Activated T-cell treated with anti-CD3 and anti-CD28 coated beads, Interleukin-2, amount 50 U/mL, for 72 hours (primary cell): ENCODE measurements at places on chromosomes 2 and 18. TPM values are rescaled to one million over a fixed set of nuclear protein-coding genes. Genes with fewer than 3 reads are reported as not detected.

DNA sequence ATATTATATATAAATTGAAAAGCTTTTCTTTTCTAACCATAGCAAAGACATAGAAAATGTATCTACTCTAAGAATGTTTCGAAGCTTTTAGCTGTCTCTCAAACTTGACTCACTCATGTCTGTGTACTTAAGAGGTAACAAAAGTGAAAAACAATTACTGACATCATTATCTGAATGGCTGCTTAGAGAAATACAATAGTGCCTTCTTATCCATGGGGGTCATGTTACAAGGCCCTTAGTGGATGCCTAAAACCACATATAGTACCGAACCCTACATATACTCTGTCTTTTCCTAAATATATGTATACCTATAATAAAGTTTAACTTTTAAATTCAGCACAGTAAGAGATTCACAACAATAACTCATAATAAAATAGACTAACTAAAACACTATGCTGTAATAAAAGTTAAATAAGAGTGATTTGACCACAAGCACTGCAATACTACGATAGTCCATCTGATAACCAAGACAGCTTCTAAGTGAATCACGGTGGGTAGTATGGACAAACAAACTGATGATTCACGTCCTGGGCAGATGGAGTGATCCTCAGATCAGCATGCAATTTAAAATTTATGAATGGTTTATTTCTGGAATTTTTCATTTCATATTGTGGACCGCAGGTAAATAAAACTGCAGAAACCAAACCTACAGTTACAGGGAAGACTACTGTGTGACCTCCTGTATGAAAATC is 246.2 kb downstream of the XIRP2 start:
- DNase-seq, result no peak

GRCh38 chr2:221791844-221792243 is 219.7 kb upstream of the EPHA4 start:
- no peak for DNase-seq

The PXDN gene
- total RNA-seq, result 0.25 TPM

GRCh38 chr18:50240080-50240563 is 26.2 kb downstream of the CFAP53 start:
- peak; percentile 11 for DNase-seq

- no peak for DNase-seq
Observed at GRCh38 chr2:97924194-97924593, 71.6 kb downstream of the TMEM131 start.

DNA sequence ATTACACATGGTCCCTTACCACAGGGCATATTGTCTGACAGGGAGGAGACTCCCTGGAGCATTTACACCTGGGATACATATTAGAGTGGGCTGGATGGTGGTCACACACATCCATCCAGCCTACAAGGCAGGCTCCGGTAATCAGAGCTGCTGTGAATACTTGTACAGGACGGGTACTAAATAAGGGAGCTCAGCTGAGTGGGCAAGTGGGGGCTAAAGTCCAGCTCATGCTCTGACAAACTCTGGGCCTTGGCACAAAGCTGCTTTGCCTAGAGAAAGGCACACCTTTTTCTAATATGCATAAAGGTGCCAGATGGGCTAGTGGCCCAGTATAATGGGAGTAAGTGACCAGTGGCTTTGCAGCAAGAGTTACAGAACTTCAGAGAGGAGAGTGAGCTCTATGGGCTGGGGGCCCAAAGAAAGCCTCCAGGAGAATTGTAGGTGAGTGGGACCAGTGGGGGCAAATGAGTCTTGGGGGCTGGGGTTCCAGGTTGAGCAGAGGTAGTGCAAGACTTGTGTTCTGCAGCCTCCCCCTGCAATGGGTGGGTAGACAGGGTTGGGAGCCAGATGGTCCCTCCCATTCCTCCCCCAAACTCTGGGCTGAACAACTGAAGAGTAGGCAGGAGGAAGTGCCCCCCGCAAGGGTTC is 1.6 kb downstream of the TMEM198 start:
- no peak for DNase-seq

DNA sequence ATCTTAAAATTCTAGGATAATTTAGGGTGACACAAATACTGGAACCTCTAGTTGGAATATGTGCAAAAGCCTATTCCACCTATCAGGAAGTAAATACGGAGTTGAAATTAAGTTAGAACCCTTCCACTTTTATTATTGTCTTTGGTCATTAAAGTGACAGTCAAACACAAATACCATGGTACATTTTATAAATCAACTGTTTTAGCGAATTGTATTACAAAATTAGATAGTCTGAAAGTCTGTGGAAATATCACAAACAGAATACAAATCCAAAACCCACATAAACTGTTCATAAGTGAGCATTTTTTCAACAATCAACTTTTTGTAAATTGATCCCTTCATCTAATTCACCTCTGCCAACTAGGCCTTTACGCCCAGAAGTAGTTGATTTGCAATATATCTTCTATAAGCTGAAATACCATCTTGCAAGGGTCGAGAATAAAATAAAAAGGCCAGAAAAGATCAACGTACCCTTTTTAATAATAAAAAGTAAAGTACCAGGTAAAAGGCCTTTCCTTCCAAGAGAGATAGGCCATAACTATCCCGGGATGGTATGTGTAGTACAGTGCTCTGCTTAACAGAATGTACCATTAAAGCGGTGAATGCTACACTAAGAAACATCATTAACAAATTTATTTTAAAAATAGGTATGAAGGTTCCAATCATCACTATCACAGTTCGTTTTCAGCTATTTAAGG is 1.3 kb downstream of the USP34 start:
- DNase-seq, result no peak

The CNTNAP5 gene
- not detected for total RNA-seq

DNA sequence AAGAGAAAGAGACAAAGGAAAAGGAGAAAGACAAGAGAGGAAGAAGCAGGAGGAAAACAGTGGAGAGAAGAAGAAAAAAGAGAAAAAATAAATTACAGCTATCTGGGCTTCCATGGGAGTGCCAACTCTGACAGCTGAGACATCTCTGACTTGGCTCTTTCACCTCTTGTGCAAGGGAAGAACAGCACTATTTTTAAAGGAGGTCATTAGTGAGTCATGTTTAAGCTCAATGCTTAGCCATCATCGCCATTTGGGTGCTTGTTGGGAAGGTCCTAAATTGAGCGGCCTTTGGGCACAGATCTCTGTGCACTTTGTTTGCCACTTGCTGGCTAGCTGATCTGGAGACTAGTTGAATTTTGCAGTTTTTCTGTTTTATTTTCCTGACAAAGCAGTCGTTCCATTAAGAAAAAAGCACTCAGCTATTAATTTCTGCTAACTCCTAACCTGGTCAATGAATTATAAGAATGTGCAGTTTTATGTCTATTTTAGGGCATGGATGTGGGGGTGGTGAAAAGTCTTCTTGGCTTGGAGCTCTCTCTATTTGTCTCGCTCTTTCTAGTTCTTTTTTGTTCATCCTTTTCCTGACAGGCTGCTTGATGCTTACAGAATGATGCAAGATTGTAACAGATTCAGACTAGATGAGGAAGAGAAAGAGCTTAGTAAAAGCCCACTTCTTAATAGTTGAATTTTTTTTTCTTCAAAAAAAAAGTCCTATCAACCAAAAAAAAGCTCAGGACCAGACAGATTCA is 231.5 kb downstream of the SLC8A1 start:
- DNase-seq, result no peak

DNA sequence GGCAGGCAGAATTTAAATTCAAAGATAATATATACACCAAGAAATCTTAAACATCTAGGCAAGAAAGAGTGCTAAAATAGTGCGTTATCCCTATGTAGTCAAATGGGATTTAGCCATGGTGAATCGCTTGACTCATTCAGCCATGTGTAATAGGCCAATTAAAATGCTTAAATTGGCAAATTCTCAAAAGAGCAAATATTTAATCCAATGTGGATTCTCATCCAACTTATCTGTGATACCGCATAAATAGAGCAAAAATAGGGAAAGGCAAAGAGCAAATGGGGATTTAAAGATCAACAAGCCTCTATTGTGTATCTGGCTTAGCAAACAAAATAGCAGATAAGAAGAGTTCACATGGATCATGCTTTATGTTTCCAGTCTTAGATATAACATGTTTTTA is 123.2 kb upstream of the RPRM start:
- no peak for DNase-seq

DNA sequence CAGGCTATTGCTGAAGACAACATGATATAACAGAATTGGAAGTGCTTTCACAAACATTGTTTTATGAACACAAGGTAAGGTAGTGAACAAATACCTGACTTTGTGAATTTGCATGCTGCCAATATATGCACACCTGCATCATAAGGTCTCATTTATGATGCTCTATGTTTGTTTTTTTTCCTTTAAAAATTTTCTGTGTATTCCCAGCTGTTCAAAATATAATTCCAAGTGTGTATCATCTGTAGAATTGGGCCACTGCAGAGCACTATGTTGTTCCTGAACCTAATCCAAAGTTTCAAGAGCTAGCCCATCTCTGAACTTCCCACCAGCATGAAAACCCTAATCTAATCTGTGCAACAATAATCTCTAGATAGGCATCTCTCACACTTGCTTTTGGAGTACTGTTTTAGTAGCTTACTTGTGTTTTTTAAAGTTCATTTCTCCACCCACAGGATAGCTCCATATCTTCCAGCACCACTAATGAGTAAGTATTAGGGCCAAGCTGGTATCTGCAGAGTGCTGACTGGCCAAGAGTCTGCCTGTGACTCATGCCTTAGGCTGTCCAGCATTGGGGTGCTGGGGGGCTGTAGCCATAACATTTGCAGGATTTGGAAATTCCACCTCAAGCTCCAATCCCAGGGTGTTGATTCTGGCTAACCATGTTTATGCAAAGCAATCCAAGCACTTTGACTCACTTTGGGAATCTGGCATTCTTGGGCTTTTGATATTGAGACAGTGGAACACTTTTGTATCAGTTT is 208.2 kb upstream of the REV1 start:
- DNase-seq, result no peak

The CD8B2 gene
- total RNA-seq, result 1.1 TPM

The ABCA12 gene
- total RNA-seq, result 0.02 TPM

DNA sequence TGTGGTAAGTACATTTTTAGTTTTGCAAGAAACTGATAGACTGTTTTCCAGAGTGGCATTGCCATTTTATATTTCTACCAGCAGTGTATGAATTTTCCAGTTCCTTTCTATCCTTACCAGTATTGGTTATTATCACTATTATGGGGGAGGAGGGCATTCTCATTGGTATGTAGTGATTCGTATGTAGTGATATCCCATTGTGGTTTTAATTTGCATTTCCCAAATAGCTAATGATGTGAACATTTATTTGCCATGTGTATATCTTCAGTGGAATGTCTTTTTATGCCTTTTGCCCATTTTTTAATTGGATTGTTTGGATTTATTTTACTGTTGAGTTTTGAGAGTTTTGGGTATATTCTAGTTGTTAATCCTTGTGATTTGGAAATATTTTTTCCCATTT is 16.9 kb downstream of the EIF5B start:
- no peak for DNase-seq

DNA sequence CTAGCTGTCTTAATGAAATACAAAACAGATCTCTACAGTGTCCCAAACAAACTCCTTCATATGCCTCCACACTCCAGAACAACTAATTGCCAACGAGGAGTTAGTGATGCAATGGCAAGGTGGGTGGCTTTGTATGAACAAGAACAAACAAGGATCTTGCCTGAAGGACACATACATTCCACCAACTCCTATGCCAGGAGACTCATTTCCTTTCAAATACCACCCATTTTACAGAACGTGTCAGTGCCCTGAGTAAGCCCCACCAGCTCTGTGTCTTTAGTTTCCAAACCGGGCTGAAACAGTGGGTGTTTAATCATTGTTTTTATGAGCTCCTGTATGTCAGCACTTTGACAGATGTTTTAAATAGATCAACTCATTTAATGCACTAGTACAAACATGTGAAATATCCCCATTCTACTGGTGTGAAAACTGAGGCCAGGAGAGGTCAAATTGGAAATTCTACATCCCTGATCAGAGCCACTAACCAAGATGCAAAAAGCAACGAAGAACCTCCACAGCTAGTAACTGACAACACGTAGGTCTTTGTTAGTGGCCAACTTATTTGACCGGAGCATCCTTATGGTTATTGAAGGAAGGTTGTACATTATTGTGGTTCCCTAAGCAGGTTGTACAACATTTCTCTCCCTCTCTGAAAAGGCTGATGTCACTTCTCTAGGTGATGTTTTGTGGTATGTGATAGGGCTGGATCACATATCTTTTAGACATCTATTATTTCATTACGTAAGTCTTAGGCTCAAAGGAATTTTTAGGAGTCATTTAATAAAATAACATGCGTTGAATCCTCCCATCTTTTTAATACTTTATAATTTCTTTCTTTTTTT is 534.9 kb upstream of the TNP1 start:
- no peak for DNase-seq

DNA sequence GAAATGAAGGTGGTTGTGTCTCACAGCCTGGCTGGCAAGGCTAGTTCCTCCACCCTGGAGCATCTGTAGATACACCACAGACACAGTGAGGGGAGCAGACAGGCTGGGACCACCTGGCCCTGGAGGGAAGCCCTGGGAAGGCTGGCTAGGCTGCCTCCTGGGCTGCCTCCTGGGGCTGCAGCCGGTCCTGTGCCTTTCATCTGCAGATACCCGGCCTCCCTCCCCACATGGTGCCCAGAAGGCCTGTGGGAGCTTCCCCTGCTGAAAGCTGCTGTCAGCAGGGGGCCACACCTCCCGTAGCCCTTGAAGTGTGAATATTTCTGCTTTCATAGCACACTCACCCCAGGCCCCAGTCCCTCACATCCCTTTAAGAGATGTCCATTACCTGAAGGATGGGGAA is 37.6 kb downstream of the SDC1 start:
- DNase-seq, result no peak

The NEB gene
- total RNA-seq, result 1.1 TPM

DNA sequence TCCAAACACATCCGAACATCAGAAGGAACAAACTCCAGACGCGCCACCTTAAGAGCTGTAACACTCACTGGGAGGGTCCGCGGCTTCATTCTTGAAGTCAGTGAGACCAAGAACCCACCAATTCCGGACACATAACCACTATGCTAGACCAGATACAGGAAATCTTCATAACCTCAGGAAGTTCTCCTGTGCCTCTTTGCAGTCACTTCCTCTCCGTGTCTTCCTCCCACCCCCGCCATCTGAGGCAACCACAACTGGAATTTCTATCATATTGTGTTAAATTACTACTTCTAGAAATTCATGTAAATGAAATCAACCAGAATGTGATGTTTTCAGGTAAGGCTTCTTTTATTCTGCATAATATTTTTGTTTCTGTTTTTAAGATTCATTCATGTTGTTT is 631.0 kb upstream of the NXPH2 start:
- no peak for DNase-seq

The ZNF804A gene
- not detected for total RNA-seq

GRCh38 chr2:157327621-157328500 is 2.2 kb upstream of the ERMN start:
- peak; percentile 90 for DNase-seq

GRCh38 chr18:74114116-74114515 is 33.5 kb downstream of the FBXO15 start:
- no peak for DNase-seq

The EGR4 gene
- total RNA-seq, result 2.1 TPM

DNA sequence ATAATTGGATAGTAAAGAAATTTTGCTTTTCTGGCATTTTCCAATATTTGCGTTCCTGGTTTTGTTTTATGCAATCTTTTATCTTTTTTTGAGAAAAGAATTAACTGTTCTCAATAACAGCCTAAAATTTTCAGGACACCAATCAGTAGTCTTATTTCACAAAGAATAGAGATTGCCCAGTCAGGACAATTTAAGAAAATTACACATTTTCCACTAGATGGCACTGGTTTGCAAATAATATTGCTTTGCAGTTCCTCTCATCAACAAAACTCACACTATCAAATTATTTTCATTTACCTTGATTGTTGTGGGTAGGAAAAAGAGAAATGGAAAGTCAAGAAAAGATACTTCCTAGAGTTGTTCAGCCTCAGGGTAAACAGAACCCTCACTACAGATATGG is 2.4 kb upstream of the RBM45 start:
- no peak for DNase-seq

The HK2 gene
- total RNA-seq, result 31.2 TPM

- DNase-seq, result no peak
Observed at GRCh38 chr18:9325716-9326115, 8.9 kb upstream of the TWSG1 start.
